HepG2 (cell line): ENCODE measurements at places on chromosomes 3 and 15. TPM values are rescaled to one million over a fixed set of nuclear protein-coding genes. Genes with fewer than 3 reads are reported as not detected.

The LRRN1 gene
- total RNA-seq = not detected in 2 replicates

DNA sequence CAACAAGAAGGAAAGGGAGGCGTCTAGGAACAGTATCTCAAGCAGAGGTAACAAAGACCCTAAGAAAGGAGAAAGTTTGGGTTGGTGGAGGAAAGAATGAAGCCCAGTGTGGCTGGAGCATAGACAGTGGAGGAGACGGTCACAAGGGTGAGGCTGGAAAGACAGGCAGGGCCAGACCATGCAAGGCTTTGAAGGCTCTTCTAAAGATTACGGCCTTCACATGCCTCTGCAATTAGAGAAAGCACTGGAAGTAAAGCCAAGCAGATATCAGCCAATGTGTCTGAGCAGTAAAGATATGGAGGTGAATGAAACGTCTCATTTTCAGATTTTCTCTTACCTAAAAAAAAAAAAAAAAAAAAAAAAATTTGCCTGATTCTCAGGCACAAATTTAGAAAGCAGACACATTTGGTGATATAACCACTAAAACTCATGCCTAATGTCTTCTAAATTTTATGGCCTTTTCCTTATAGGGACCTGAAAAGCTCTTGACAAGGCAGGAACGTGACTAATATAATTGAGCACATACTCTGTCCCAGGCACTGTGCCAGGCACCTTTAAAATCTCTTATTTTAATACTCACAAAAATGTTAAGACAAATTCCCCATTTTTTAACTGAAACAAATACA, 184.1 kb downstream of the MECOM start:
- H3K36me3 ChIP-seq = no peaks in the 10 kb centered on the region
- H3K27ac ChIP-seq = no peak overlapping the region
- H3K4me3 ChIP-seq = no peak overlapping the region
- no peak for DNase-seq
- H3K27me3 ChIP-seq = no peaks in the 10 kb centered on the region
- H3K4me1 ChIP-seq = no peaks in the 10 kb centered on the region

The CHCHD4 gene
- total RNA-seq = 24.1 and 32.0 TPM in 2 replicates

DNA sequence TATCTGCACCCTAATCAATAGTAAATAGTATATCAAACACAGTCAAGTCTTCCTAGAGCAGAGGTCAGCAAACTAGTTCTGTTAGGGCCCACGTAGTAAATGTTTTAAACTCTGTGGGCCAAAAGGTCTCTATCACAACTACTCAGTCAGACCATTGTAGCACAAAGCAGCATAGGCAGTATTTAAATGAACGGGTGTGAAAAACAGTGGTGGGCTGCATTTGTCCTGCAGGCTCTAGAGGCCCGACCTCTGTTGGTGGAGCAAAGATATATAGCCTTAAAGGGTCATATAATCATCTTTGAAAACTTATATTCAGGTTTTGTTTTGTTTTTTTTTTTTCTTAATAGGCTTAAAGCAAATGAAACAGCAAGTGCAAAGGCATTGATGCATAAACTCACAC, 326.4 kb upstream of the TRIM42 start:
- no peak overlapping the region for H3K27ac ChIP-seq
- H3K36me3 ChIP-seq = no peaks in the 10 kb centered on the region
- H3K27me3 ChIP-seq = no peaks in the 10 kb centered on the region
- DNase-seq = no peak
- H3K4me1 ChIP-seq = no peaks in the 10 kb centered on the region
- no peak overlapping the region for H3K4me3 ChIP-seq

The KLHL40 gene
- not detected in 2 replicates for total RNA-seq

DNA sequence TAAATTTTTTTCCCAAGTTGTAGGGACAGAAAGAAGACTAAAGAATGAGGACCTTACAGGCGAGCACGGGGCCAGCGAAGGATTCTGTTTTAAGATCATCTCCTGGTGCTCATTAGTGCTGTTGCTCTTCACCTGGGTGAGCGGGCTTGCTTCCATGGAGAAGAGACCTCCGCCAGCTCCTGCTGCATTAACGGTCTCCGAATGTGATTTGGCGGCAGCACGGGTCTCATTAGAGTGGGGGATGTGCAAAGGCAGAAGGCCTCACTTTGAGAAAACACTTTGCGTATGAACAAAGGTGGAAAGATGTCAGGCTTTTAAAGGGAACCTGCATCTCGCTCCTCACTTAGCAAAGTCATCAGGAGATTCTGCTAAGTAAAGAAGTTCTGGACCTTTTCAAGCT, 753.4 kb upstream of the CFAP20DC start:
- H3K4me1 ChIP-seq = peaks cover 21% of the 10 kb centered on the region
- no peak overlapping the region for H3K27ac ChIP-seq
- no peak overlapping the region for H3K4me3 ChIP-seq
- no peaks in the 10 kb centered on the region for H3K36me3 ChIP-seq
- H3K27me3 ChIP-seq = no peaks in the 10 kb centered on the region; the same call in 1 of the 2 replicates
- DNase-seq = no peak

DNA sequence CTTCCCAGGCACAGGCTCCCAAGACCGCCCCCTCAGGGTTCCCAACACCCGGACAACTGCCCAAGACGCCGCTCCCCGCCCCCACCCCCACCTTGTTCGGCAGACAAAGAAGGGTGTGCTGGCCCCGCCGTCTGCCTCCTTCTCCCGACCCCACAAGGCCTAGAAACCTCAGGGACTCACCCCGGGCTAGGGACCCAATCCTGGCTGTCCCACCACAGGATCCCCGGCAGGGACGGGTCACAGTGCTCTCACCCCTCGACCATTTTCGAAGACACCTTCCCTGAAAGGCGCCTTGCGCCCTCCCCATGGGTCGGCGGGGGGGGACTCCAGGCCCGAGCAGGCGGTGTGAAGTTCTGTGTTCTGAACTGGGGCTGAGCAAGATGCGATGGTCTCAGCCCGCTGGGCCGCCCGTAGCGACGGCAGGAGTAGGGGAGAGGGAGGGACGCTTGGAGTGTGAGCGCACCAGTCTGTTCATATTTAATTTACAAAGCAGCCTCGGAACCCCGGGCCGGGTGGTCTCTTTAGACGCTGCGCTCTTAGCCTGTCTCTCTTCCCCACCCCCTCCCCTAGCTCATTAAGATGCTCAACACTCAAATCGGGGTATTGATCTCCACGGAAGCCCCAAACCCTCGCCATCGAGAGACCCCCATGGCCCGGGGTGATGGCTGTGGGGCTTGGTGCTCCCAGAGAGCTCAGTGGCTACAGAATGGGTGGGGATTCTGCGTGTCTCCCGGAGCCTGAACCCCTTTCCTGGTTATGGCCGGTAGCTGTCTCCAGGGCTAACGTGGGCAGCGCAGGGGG, 1.4 kb upstream of the ISLR2 start:
- no peaks in the 10 kb centered on the region for H3K36me3 ChIP-seq
- DNase-seq = no peak
- no peak overlapping the region for H3K4me3 ChIP-seq
- H3K27me3 ChIP-seq = peaks cover 54% of the 10 kb centered on the region; the same call in 2 of the 3 replicates
- no peak overlapping the region for H3K27ac ChIP-seq

GRCh38 chr3:150666167-150666566, 37.6 kb downstream of the ERICH6 start:
- H3K36me3 ChIP-seq = no peaks in the 10 kb centered on the region
- DNase-seq = no peak
- no peak overlapping the region for H3K27ac ChIP-seq
- 0 out of 2 replicates have a peak, but pooled peaks cover 2% of the 10 kb centered on the region for H3K27me3 ChIP-seq
- H3K4me3 ChIP-seq = no peak overlapping the region

DNA sequence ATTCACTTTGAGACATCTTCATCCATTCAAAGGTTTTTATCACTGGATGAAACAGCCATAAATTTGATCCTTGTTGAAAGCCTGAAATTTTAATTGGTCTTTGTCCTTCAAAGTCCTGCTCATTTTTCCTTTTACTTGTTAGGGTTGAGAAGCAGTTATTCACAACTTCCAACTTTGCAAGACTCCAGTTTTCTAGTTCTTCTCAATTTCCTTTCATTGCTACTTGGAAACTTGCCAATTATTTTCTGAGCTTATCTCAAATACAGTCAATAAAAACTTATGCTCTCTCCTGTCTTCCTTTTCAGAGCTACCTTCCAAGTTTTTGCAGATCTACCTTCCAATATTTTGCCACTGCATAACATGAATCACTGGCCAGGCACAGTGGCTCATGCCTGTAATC, 23.7 kb upstream of the CD276 start:
- H3K27me3 ChIP-seq = no peaks in the 10 kb centered on the region; the same call in 1 of the 2 replicates
- no peak overlapping the region for H3K4me3 ChIP-seq
- no peaks in the 10 kb centered on the region for H3K36me3 ChIP-seq
- no peak for DNase-seq

GRCh38 chr15:67564021-67564967, 21.8 kb downstream of the MAP2K5 start:
- DNase-seq = no peak
- no peaks in the 10 kb centered on the region for H3K27me3 ChIP-seq
- no peaks in the 10 kb centered on the region for H3K4me1 ChIP-seq
- no peak overlapping the region for H3K4me3 ChIP-seq
- H3K36me3 ChIP-seq = no peaks in the 10 kb centered on the region

- H3K4me1 ChIP-seq = peaks cover 27% of the 10 kb centered on the region
- H3K36me3 ChIP-seq = no peaks in the 10 kb centered on the region
- no peak within 1 kb of the TSS for H3K4me3 ChIP-seq
- H3K27ac ChIP-seq = no peak within 1 kb of the TSS
- no peaks in the 10 kb centered on the region; the same call in 1 of the 2 replicates for H3K27me3 ChIP-seq
Observed at GRCh38 chr15:74812533-74812932, at the start of gene LMAN1L. Gene LMAN1L (plus strand): TSS chr15:74812835. CDS start chr15:74812855, 20 bp downstream.

DNA sequence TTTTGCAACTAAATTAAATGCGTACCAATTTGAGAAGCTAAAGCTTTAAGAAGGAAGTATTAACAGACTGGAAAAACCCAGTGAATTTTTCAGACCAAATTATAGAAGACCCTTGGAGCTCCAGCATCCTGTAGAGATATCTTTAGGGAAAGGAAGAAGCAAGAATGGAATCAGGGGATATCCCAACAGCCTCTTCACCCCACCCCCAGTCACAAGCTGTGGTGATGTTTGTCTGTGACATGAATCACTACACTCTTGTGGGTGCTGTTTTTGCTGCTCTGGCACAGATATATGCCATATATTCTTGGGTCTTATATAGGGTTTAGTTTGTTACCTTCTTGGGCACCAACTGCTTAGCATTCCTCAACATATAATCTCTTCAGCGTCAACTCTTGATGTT, 78.5 kb upstream of the BCL6 start:
- H3K4me3 ChIP-seq = no peak overlapping the region
- no peaks in the 10 kb centered on the region for H3K36me3 ChIP-seq
- no peak for DNase-seq
- H3K27me3 ChIP-seq = no peaks in the 10 kb centered on the region

DNA sequence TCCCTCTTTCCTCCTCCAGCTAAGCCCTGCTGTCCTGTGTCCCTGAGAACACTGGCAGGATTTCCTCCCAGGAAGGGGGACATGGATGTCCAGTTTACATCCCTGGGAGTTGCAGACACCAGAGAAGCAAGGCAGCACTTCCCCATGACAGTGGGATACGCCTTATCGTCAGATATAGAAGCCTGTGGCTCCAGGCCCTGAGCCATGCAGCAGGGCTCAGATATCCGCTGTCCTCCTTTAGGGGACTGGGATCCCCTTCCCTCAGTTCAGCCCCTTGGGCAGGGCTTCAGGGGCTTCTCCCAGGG, 16.4 kb downstream of the CORO2B start:
- no peak overlapping the region for H3K27ac ChIP-seq
- H3K4me1 ChIP-seq = no peaks in the 10 kb centered on the region
- H3K36me3 ChIP-seq = no peaks in the 10 kb centered on the region
- H3K27me3 ChIP-seq = peaks cover 9% of the 10 kb centered on the region; the same call in 1 of the 3 replicates
